ENCODE measurements at places on chromosomes 6 and 20. TPM values are rescaled to one million over a fixed set of nuclear protein-coding genes. Genes with fewer than 3 reads are reported as not detected.
A peak's percentile ranks its signal among the peaks of the same experiment; 100 is the strongest.

DNA sequence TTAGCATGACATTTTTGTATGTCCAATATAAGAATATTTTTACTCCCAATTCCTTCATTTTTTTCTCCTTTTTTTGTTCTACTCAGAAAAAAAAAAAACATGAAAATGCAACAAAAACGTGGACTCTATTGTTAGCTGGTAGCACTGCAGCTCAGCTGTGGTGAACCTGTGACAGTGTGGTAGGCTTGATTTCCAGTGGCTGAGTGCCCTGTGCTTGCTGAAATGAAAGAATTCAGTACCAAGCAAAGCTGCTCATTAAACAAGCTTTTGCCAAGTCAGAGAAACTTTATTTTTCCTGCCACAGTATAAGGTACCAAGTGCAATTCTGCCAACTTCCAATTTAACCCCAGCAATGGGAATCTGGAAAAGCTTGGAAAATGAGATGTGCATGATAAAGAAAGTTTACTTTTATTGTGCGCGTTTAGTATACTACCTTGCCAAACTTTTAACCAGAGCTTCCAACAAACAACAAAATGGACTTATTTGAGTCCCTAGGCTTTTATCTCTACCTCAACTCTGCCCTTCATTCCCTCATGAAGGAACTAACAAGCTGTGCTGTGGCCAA lies 215.2 kb downstream of the SLC35F1 start:
- no peaks in the 10 kb centered on the region for H3K36me3 ChIP-seq
- no peak for DNase-seq
- no peaks in the 10 kb centered on the region for H3K27me3 ChIP-seq
- H3K4me1 ChIP-seq: no peaks in the 10 kb centered on the region

DNA sequence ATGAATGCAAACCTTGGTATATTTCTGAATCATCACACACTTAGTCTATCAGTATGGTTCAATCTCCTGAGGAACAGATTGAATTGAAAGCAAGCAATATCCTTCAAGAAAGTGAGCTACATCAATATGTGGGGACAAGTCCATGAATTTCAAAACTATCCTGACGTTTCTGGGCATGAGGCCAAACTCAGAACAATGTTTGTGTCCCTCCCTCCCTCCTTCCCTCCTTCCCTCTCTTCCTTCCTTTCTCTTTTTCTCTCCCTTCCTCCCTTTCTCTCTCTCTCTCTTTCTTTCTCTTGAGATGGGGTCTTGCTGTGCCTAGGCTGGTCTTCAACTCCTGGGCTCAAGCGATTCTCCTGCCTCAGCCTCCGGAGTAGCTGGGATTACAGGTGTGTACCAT lies 27.9 kb upstream of the SYNCRIP start:
- no peak overlapping the region for H3K4me3 ChIP-seq
- H3K36me3 ChIP-seq: 0 out of 2 replicates have a peak, but pooled peaks cover 4% of the 10 kb centered on the region
- H3K27me3 ChIP-seq: no peaks in the 10 kb centered on the region
- DNase-seq: no peak
- peak overlapping the region; percentile 13 for H3K27ac ChIP-seq

DNA sequence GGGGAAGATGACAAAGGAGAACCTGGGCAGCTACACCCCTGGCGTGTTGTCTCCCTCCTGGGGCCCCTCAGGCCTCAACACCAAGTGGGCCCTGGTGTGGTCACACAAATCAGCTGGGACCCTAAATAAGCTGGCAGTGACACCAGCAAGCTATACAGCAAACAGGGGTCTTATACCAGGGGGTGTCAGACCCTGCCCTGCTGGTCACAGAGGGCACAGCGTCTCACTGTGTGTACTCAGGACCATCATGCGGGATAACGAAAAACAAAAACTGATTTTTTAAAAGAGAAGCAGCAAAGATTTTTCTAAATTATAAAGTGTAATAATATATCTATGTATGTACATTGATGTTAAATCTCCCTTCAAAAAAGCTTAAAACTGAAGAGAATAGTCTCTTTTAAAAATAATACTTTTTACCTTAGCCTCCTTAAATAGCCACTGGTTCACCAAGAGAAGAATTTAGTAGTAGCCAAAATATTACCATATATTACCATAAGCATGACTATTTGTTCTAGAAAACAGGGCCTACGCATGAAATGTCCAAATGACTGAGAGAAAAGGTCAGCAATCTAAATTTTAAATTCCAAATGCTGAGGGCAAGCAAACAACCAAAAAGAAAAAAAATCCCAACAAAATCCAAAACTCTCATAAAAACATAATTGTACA lies 220.4 kb downstream of the KIF16B start:
- no peaks in the 10 kb centered on the region for H3K4me1 ChIP-seq
- DNase-seq: no peak
- H3K27me3 ChIP-seq: no peaks in the 10 kb centered on the region
- H3K36me3 ChIP-seq: no peaks in the 10 kb centered on the region
- no peak overlapping the region for H3K4me3 ChIP-seq

- H3K36me3 ChIP-seq: no peaks in the 10 kb centered on the region
- DNase-seq: no peak
- H3K4me1 ChIP-seq: no peaks in the 10 kb centered on the region
- H3K27ac ChIP-seq: no peak overlapping the region
- no peak overlapping the region for H3K4me3 ChIP-seq
Measured at GRCh38 chr6:73078333-73078862, 146.9 kb downstream of the KHDC1L start.

DNA sequence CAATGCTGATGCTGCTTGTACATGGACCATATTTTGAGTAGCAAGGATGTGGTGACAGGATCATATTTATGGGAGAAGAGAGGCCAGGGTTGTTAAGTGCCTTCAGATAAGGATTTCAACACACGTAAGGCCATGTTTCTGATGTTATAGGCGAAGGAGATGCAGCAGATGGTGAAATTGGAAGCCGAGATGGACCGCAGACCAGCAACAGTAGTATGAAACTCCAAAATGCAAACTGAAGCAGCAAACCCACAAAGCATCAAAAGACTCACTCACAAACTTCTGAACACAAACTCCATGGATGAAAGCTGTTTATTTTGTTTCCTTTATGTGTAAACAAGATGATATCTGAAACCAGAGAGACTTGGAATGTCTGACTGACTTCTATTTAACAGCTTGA lies 35.6 kb upstream of the LAMP5 start:
- H3K4me1 ChIP-seq: no peaks in the 10 kb centered on the region
- H3K27me3 ChIP-seq: 0 out of 2 replicates have a peak, but pooled peaks cover 9% of the 10 kb centered on the region
- no peak for DNase-seq
- H3K36me3 ChIP-seq: no peaks in the 10 kb centered on the region
- no peak overlapping the region for H3K27ac ChIP-seq

Gene NRN1
- total RNA-seq: not detected

DNA sequence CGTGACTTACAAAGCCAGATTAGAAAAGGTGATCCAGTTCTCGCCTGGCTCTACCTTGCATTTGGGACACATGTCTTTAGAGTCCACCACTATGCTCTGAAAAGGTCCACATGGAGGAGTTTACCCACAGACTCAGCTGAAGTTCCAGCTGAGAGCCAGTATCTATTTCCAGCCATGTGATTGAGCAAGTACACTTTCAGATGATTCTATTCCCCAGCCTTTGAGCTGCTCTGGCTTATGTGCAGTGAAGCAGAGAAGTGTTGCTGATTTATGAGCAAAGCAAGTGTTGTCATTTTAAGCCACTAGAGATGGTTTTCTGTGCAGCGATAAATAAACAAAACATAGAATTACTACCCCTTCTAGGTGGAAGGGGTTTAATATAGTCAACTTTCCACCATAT lies 520.8 kb upstream of the RNF217 start:
- DNase-seq: no peak
- H3K4me1 ChIP-seq: no peaks in the 10 kb centered on the region
- 0 out of 2 replicates have a peak, but pooled peaks cover 4% of the 10 kb centered on the region for H3K27me3 ChIP-seq
